ENCODE measurements at places on chromosomes 16 and 17.

DNA sequence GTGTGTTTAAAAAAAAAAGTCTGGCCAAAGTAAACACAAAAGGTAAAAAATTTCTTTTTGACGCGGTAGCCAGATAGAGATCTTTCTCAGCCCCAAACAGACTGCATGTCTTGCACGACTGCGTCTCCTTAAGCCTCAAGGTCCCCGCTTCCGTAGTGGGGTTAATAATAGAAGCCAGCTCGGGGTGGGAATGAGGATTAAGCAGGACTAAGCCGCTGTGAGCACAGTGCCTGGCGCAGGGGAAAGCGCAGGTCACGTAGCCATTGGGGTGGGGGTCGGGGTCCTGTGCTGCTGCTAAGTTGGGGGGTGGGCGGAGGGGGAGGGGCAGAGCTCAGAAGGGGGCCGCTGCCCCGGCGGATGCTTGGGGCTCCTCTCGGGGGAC is 521 bp downstream of the GGA2 start:
- DNase-seq = peak; percentile 13

- DNase-seq = no peak
Measured at GRCh38 chr16:55779402-55780094, 53.3 kb downstream of the CES1 start.

DNA sequence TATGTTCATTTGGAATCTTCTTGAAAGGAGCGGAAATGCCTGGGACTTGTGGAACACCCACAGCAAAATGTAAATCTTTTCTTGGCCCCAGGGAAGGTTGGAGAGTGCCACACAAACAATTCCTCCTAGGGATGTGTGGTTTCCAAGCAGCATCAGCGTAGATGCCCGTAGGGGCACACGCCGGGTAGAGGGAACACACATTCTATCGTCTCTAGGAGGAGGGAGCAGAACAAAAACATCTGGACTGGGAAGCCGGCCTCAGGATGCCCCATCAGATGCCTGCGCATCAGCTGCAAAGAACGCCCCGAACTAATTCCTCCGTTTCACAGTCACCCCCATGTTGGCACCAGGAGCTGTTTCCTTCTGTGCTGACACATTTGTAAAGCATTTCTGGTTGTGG is 357.9 kb upstream of the ZFHX3 start:
- DNase-seq = no peak

- no peak for DNase-seq
Measured at GRCh38 chr16:63461248-63461841, 1425.1 kb upstream of the CDH8 start.

DNA sequence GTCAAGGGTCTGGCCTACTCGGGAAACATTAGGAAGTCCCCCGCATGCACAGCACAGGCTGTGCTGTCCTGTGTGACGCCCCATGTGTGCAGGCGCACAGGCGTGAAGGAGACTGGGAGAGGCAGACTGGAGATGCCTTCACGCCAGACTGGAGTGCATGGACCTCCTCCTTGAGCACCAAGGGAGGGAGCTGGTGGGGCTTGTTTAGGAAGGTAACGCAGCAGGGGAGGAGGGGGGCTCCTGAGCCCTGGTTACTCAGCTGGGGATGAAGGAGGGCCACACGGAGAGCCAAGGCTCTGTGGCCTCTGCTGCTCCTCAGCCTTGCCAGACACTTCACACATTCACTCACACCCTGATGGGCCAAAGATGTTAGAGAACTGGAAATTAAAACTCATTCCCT is 7.7 kb downstream of the HSDL1 start:
- DNase-seq = no peak

GRCh38 chr16:75118943-75119539 is 2.5 kb upstream of the LDHD start:
- DNase-seq = no peak

DNA sequence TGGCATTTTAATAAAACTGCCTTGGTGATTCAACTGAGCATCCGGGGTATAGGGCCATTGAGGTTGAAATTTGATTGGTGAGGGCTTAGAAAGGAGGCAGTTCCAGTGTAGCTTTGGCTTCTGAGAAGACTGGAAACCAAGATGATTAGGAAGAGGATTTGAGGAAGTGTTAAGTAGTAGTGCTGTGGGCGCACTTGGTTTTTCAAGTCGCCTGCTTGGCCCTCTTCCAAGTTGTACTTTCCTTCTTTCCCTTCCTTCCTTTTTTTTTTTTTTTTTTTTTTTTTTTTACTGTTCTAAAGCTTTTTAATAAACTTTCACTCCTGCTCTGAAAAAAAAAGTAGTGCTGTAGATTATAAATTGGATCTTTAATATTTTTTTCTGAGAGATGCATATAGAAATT is 320.5 kb downstream of the UTP18 start:
- no peak for DNase-seq

- DNase-seq = no peak
Measured at GRCh38 chr16:24753000-24753399, 23.5 kb downstream of the TNRC6A start.

GRCh38 chr16:19748389-19749168 is 30.5 kb downstream of the IQCK start:
- DNase-seq = no peak

DNA sequence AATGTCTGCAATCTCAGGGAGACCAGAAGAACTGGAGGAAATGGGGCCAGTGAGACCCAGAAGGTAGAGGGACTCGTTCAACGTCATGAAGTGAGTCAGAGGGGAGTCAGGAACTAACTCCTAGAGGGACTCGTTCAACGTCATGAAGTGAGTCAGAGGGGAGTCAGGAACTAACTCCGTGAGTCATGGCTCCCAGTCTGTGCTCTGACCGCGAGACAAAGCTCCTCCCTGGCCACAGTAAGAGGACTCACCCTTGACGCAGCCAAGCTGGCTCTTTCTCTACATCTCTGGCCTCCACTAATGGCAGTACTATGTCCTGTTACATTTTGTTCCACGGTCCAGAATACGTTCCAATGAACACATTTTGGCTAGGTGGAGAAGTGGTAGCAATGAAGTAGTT is 902.5 kb downstream of the KCNJ2 start:
- DNase-seq = no peak

DNA sequence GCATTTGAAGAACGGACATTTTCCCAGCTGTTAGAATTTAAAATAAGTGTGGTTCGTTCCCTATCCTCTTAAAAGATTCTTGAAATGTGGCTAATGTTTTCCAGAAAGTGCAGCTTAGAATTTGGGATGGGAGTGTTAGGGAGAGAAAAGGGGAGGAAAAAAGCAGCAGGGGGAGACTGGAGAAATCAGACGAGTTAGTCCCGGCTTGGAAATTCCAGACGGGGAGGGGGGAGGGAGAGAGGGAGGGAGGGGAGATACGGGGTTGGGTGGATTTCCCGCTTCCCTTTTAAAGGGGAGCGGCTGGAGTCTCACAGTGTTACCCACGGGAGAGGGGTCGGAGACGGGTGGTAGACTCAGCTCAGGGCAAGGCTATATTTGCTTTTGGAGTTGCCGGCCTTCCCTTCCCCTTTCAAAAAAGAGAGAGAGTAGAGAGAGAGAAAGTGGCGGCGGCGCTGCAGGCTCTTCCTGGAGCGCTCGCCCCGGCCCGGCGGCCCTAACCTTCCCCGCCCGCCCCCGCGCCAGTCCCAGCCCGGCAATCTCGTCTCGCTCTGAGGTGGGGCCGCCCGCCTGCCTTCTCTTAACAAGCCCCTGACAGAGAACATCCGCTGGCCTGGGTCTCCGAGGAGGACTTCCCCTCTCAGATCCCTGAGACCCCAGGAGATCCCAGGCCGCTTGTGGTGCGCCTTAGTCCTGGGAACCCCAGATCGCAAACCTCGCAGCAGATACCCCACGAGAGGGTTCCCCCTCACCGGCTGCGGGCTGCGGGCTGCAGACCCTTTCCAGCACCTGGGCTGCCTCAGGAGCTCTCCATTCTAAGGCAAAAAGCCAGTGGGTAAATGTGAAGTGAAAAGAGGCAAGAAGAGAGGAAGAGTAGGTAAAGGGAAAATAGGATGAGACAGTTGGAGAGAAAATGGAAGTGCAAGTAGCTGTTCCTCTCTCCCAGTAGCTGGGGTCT is 6.6 kb downstream of the IGF2BP1 start:
- DNase-seq = no peak

DNA sequence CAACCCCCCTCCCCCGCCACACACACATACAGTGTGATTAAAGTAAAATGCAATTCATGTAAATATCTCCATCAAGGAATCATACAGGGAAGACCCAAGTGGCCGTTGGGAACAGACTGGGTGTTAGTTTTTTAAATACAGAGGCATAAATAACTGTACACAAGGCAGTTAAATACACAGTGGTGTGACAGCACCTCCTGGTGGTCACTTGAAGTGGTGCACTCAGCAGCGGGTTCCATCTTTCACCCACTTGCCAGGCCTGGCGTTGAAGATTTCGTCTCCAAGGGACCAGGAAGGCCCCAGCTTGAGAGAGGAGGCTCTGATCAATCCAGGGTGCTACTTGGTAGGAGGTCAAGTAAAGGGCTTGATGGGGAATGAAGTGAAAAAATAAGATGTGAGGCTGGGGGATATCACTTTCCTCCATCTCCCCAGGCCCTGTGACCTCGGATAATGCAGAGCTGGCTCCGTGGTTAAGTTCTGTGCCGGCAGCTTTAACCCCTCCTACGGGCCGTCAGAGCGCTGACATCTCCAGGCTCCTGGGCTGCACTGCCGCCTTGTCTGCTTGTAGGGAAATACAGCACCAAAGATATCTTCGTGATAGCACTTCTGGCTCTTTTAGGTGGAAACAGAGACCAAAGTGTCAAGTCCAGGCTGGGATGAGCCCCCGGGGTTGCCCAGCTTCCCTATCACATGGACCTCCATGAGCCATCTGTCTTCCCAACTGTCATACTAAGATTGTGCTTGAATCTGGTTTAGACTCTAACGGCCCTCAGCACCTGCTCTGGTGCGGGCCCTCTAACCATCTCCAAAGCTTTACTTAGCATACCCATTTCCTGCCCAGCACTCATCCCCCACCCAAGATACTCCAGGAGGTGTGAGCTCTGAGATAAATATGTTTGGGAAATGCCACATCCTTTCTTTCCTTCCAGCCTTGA is 20.7 kb downstream of the LGALS9 start:
- DNase-seq = peak; percentile 83

GRCh38 chr17:79808763-79809529 is 12.1 kb upstream of the CBX8 start:
- DNase-seq = no peak

DNA sequence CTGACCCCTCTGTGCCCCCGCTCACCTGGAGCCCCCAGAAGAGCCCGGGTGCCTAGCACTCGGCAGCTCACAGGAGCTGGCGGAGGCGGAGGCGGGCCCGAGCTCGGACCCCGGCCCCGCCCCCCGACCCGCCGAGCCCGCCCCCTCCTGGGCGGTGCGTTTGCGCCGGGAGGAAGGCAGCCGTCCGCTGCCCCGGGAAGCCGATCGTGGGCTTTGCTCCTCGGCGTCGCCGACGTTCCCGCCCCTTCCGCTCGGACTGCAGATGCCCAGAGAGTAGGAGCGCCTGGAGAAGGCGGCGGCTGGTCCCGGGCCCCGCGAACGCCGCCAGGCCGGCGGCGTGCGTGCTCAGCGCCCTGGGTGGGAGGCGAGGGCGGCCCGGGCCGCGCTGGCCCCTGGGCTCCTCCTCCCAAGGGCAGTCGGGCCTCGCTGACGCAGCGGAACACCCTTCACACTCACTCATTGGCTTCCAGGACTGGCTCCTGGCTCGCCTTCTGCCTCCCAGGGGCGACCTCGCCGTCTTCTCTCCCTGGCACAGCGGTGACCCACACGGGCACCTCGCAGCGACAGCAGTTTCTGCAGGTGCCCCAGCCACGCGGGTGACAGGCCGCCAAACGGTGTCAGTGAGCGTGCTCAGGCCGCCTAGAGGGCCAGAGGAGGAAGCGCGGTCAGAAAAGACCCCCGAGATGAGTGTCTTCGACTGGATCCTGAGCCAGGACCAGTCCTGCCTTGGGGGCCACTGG is at the start of gene PLSCR3:
Gene PLSCR3 (minus strand): TSS at position 74 of the 740 bp plus-strand sequence. CDS start 415 bp downstream, outside the sequence.
- peak; percentile 62 for DNase-seq

DNA sequence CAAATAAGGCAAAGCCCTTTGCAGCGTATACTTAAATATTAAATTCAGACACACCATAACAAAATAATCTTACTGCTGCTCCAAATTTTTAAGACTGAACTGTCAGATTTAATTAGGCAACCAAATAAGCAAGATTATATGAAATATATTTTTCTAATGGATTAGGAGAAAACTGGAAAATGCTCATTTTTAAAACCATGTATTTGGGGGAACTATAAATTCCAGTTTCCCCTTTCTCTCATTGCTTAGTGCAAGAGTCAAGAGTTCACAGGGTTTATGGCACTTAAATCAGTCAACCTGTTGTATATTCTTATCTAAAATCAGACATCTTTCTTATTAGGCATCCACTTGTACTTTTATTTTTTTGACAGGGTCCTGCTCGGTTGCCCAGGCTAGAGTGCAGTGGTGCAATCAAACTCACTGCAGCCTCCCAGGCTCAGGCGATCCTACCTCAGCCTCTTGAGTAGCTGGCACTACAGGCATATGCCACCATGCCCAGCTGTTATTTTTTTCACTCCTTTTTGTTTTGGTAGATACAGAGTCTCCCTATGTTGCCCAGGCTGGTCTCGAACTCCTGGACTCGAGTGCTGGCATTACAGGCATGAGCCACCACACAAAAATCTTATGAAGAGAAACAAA is 2.1 kb upstream of the KANSL1 start:
- DNase-seq = no peak

GRCh38 chr16:73154063-73154870 is 106.3 kb upstream of the ZFHX3 start:
- no peak for DNase-seq

- DNase-seq = no peak
Measured at GRCh38 chr17:12536472-12536871, 129.2 kb upstream of the MYOCD start.

GRCh38 chr16:17138801-17139200 is 332.0 kb downstream of the XYLT1 start:
- DNase-seq = no peak

GRCh38 chr17:60743799-60744198 is 66.1 kb downstream of the BCAS3 start:
- no peak for DNase-seq

DNA sequence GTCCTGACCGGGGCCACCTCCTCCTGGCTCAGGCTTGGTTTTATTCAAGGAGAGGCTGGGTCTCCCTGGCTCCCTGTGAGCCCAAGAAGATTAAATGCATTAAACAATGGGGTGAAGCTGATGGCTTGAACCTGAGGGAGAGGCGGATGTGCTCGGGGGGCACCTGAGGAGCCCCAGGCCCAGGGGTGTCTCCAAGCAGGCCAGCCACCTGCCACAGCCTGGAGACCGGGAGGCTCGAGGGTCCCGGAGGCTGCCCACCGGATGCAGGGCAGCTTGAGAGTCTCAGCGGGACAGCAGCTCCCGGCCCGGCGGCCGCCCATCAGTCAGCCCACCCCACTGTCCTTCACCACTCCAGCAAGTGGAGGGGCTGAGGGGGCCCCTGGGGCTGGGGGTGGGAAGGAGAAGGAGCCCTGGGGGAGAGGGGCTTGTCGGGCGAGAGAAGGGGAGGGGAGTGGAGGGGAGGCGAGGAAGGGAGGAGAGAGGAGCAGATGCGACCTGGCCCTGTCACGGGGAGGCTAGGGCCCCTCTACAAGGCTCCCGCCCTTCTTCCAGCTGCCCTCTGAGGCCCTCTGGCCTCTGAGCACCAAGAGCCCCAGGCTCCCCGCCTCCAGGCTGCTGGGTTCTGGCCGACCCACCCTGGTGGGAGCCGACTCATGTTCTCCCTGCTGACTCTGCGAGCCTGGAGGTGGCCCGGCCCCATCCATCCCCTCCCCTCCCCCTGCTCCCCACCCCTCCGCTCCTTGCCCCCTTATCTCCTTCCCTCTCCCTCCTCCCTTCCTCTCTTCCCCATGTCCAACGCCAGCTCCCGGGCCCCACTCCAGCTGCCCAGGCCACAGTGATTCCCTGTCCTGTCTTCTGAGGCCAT is 13.2 kb downstream of the CD7 start:
- no peak for DNase-seq
